AG08396 (cell line): ENCODE measurements at places on chromosomes 12 and 14.

DNA sequence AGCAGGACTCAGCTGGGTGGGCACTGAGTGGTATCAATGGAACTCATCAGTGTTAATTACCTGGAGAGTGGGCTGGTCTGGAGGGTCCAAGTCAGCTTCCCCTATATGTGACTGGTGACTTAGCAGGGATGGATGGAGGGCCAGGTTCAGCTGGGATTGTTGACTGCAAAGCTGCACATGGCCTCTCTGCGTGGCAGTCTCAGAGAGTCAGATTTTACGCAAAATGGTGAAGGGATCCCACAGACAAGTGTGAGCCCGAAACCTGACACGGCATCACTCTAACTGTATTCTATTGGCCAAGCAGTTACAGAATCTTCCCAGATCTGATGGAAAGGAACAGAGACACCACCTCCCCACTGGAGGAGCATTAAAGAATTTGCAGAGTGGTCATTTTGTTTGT lies 716.0 kb upstream of the TBX3 start:
- DNase-seq = no peak

DNA sequence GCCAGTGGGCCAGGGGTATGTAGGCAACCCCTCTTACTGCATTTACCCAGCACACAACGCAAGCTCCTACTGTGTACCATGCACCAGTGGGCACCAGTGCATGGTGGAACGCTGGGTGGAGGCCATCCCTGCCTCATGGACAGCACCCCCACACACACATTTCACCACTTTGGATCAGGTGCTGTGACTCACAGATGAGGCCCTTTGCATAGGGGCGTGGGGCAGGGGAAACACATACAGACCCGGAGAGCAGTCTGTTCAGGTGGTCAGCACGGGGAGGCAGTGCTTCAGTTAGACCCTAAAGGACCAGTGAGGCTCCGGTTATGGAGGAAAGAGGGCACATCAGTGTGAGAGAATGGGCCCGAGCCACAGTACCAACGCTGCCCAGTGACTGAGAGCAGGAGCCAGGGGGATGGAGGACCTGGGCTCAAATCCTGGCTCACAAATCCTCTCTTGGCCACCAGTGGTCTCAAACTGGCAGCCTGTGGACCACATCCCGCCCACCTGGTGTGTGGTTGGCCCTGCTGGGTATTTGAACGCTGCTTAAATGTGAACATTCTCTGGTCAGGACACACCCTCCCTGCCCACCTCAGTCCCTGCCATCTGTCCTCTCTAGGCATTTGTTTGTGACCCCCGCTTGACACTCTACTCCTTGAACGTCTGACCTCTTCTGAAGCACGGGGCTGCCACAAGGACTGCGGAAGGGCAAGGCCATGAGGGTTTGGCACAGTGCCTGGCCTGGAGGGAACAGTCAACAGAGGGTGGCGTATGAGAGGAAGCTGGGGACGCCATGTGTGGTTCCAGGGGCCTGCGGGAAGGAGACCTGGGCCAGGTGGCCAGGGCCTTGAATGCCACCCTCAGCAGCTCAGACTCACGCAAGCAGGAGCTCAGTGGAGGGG lies 46.7 kb downstream of the FAM222A start:
- DNase-seq = no peak

DNA sequence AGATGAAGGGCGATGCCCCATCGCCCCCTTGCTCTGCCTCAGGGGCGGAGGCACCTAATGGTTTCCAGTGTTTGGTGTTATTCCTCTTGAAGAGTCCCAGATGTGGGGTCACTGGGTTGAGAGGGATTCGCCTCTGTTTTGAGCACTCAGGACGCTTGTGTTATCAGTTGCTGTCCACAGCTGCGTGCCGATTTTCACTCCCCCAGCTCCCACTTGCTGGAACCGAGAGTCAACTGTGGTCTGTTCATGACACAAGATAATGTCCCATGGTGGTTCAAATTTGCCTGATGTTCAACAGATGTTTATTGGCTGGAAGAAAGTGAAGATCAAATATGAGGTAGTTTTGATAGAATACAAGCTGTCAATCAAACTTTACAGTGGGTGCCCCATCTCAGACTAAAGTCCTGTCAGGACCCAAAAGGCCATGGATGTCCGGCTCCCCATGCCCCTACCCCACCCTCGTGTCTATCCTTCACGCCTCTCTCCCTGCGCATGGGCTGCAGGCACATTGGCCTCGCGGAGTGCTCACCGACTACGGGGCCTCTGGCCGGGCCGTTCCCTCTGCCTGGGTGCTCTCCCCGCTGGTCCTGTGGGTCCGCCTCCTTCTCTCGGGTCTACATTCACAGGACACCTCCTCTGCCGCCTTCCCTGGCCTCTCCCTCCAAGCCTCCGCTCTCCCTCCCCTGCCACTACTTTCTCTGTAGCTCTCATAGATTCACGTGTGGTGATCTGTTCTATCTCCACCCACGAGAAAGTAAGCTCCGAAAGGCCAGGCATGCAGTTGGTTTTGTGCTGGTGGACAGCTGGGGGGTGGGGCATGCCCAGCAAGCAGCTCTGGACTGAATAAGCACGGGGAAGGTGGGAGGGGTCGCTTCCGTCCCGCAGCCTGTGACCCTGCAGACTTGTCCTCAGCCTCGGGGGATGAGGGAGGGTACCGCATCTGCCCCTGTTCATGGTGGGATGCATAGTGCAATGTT lies 6.8 kb upstream of the TRAF3 start:
- DNase-seq = no peak

DNA sequence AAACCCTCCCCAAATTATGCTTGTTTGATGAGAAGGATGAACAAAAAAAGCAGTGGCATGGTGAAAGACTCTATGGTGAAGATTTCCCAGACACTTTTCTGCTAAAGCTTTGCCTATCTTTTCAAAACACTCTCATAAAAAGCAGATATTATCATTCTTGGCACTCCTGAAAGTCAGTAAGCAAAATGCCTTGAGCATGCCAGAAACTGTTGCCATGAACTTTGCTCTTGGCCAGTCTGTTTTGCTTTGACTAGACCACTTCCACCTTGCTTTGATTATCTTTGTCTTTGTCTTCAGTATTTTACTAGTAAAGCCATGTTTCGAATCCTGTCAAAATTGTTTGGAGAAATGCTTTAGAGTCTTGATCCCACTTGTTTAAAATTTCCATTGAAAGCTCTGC lies 110.4 kb downstream of the CNTN1 start:
- no peak for DNase-seq

DNA sequence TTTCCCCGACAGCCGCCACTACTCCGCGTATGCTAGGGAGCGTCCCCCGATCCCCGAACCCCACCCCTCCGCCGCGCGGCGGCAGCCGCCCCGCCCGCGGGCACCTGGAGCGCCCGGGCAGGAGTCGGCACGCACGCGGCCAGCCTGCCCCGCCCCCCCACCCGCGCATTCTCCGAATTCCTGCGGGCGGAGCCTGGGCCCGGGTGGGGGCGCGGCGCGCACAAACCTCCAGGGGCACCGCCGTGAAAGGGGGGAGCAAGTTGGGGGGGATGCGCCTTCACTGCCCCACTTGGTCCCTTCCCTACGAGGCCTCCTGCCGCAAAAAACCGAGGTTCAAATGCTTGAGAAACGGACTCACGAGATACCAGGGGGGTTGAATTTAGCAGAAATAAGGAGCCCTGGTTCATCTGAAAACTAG lies 1.7 kb downstream of the AJUBA start:
- peak; percentile 88 for DNase-seq

DNA sequence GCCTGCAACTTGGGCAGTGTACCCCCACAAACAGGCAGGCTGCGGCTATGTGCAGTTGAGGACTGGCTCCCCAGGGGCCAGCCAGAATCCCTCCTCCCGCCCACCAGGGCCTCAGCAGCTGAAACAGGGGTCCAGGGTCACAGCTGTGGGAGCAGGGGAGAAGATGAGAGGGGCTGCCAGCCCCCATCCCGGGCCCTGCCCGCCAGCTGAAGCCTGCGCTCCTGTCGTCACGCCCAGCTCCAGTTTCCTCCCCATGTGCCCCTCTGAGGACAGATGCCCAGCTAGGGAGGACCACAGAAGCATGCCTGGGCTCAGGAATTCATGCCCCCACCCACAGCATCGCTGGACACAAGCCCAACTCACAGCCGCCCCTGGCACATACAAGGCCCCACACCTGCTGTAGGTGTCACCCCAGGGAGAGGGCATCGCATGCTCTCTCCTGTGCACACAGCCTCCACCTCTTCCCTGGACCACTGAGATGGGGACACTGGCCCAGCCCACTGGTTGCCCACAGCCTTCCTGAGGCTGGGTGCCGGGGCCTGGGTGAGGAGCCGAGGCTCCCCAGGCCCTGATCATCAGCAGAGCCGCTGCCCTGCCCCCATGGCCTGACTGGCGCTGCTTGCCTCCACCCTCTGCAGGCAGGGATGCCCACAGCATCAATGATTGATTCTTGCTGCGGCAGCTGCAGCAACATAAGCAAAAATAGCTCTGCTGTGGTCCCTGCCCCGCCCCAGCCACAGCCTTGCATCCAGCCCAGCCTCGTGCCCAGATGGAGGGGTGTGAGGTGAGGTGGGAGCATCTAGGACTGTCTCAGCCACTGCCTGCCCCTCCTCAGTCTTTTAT lies 3.7 kb upstream of the CLBA1 start:
- DNase-seq = no peak

- no peak for DNase-seq
Observed at GRCh38 chr14:38063711-38064320, 143.9 kb upstream of the SSTR1 start.

DNA sequence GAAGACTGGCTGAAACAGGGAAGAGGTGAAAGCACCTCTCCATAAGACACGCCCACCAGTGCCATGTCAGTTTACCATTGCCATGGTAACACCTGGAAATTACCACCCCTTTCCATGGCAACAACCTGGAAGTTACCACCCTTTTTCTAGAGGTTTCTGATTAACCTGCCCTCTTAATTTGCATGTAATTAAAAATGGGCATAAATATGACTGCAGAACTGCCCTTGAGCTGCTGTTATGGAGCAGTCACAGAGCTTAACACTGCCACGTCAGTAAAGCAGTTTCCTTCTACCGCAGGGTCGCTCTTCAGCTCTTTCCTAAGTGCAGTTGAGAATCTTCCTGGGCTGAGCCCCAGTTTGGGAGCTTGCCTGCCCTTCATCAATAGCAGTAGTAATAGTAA lies 55.2 kb downstream of the RASSF3 start:
- DNase-seq = no peak

- no peak for DNase-seq
Observed at GRCh38 chr12:104526751-104527150, 70.0 kb downstream of the CHST11 start.

DNA sequence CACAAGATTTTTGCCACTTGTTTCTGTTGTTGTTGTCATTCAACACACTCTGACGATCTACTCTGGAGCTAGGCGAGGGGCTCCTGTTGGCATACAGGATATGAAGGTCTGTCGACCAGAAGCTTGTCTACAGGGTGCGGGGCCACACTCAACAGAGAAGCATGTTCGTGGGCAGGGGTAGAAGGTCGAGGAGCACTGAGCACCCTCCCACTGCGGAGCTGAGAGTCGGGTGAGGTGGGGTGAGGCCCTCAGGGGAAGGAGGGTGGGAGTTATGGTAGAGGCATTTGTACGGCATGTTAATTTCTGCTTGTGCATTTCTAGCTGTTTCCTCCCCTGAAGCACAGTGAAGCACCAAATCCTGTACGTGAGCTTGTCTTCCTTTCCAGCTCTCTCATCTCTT lies 115.1 kb downstream of the PRMT8 start:
- no peak for DNase-seq

DNA sequence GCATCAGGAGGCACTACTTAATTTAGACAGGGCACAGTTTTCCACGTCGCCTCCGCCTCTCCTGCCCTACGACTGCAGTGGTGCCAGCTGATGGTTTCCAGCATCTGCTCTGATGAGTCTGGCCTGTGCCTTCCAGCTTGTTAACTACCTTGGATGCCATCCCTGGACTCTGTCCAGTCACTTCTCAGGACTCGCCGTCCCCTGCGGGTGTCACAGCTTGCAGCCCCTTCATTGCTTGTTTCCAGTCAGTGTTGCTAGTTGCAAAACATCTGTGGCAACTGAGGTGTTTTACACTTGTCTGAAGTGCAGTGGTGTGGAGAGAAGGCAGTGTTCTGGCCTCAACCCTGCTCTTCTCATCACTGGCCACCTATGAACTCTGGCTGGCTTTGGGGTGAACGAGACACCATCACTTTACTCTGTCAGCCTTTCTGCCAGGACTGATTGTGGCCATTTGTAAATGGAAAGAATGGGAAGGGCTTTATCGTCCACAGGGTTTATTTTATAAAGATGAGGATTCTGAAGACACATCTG lies 8.3 kb downstream of the ADGRD1 start:
- DNase-seq = no peak

- DNase-seq = no peak
Observed at GRCh38 chr14:59004012-59004411, 184.5 kb upstream of the DAAM1 start.

GRCh38 chr14:87656315-87656714 lies 336.7 kb downstream of the GALC start:
- no peak for DNase-seq

GRCh38 chr14:96214793-96215192 lies 10.2 kb downstream of the BDKRB2 start:
- DNase-seq = no peak

GRCh38 chr14:71780075-71780474 lies 152.2 kb upstream of the RGS6 start:
- no peak for DNase-seq

GRCh38 chr14:69423279-69423678 lies 24.8 kb downstream of the SLC39A9 start:
- peak; percentile 13 for DNase-seq

GRCh38 chr14:95310635-95311380 lies 8.9 kb downstream of the CLMN start:
- DNase-seq = no peak

GRCh38 chr12:128394137-128394536 lies 127.2 kb downstream of the TMEM132C start:
- DNase-seq = no peak

DNA sequence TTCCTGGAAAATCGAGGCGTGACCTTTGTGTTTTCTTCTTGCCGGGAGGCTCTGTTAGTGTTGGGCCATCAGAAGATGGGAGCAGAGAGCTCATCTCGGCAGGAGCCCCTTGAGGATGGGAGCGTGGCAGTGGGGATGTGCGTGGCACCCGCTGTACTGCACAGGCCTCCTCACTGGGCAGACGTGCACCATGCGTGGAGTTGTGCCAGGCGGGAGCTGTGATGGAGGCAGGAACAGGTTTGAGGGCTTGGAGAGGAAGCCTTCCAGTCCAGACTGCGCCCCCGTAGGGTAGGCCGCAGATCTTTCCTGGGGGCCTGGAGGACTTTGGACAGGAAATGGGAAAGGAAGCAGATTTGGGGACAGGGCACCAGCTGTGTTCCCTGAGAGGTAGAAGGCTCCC lies 197.5 kb downstream of the TSPAN9 start:
- DNase-seq = no peak

DNA sequence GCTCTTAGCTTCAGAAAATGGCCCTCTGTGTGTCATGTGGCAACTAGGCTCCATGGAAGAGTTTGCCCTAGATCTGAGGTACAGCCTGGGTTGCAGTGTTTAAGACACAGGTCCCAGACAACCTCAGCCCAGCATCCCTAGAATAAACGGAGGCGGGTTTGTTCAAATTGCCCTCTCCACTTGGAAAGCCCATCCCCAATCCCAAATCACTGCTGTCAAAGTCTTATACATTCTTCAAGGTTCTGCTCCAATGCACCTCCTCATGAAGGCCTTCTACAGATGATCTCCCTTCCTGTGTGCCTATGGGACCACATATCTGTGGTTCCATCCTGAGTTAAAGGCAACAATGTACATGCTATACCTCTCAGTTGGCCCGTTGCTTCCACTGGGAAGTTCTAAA lies 289.8 kb downstream of the DPF3 start:
- DNase-seq = no peak

- DNase-seq = no peak
Observed at GRCh38 chr12:102350070-102350469, 130.3 kb downstream of the IGF1 start.
